ENCODE measurements at places on chromosomes 12 and 14.

DNA sequence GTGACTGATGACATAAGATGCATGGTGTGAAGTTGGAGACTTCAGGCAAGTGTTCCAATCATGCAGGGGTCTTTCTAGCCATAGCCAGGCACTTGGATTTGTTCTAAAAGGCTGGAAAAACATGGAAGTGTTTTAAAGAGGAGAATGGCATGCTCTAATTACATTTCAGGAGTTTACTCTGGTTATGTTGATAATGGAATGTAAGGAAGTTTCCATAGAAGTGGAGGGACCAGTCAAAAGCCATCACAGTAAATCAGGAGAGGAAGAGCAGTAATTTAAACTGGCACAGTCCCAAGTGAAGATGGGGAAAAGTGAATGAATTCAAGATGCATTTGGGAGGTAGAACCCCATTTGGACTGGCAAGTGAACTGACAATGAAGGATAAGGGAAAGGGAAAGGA, 13.9 kb upstream of the FRS2 start:
- no peak for DNase-seq

GRCh38 chr12:78376257-78376656, 488.3 kb upstream of the SYT1 start:
- no peak for DNase-seq

GRCh38 chr12:63849106-63849620, 4.7 kb downstream of the SRGAP1 start:
- DNase-seq, result no peak

GRCh38 chr12:1573960-1574864, 20.2 kb downstream of the FBXL14 start:
- no peak for DNase-seq

- DNase-seq, result no peak
Observed at GRCh38 chr14:92984896-92985295, 61.9 kb downstream of the CHGA start.

DNA sequence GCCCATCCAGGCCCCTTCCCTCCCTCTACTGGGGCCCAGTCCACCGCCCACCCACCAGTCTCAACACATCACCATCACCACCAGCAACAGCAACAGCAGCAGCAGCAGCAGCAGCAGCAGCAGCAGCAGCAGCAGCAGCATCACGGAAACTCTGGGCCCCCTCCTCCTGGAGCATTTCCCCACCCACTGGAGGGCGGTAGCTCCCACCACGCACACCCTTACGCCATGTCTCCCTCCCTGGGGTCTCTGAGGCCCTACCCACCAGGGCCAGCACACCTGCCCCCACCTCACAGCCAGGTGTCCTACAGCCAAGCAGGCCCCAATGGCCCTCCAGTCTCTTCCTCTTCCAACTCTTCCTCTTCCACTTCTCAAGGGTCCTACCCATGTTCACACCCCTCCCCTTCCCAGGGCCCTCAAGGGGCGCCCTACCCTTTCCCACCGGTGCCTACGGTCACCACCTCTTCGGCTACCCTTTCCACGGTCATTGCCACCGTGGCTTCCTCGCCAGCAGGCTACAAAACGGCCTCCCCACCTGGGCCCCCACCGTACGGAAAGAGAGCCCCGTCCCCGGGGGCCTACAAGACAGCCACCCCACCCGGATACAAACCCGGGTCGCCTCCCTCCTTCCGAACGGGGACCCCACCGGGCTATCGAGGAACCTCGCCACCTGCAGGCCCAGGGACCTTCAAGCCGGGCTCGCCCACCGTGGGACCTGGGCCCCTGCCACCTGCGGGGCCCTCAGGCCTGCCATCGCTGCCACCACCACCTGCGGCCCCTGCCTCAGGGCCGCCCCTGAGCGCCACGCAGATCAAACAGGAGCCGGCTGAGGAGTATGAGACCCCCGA, 6.8 kb upstream of the RNU7-1 start:
- DNase-seq, result no peak

GRCh38 chr12:101995684-101996083, 66.1 kb downstream of the WASHC3 start:
- DNase-seq, result no peak

- no peak for DNase-seq
Observed at GRCh38 chr14:42715316-42715715, 1108.6 kb downstream of the LRFN5 start.

DNA sequence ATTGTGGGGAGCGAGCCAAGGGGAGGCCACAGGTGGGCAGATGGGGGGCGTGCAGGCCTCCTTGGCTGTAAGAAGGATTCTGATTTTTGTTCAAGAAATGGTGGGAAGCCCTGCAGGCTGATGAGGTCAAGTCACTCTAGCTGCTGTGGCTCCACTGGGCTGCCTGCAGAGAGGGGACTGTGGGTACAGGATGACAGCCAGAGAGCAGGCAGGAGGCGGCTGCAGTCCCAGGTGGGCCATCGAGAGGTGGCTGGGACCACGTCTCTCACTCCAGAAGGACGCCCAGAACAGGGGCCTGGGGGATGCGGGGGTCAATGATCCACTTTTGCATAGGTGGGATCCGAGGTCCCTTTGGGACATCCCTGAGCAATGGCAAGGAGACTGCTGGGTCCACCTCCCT, 9.1 kb downstream of the NCOR2 start:
- DNase-seq, result no peak

GRCh38 chr14:88305528-88306322, 17.3 kb downstream of the KCNK10 start:
- DNase-seq, result no peak

DNA sequence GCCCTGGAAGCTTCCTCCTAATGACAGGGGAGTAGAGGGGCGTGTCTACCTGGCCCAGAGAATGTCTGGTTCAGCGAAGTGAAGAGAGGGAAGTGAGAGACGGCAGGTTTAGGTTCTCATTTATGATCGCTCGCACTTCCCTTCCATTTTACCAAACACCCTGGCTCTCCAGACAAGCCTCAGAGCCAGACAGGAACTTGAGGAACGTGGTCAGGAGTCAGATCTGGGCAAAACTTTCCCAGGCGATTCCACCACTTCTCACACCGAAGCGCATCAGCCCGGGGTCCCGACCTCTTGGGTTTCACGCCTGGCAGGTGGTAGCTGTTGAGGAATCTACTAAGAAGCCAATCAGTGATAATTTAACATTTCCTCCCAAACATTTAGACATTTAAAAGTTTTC, 21.3 kb downstream of the ACTN1 start:
- no peak for DNase-seq

DNA sequence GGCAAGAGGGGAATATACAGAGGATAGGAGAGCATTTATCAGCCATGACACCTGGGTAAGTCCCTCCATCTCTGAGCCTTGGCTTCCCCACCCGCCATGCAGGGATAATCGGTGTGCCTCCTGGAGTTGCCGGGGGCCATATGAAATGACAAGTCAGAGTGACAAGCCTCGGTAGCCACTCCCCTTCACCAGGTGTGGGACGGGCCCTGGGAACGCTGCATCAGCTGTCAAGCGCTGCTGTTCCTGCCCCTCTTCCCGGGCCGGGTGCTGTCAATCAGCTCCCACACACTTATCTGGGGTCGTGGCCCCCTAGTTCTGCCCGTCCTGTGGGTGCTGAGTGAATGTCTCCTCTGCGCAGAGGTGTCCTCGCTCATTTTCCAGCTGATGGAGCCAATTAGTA, 57.2 kb downstream of the MVK start:
- no peak for DNase-seq

DNA sequence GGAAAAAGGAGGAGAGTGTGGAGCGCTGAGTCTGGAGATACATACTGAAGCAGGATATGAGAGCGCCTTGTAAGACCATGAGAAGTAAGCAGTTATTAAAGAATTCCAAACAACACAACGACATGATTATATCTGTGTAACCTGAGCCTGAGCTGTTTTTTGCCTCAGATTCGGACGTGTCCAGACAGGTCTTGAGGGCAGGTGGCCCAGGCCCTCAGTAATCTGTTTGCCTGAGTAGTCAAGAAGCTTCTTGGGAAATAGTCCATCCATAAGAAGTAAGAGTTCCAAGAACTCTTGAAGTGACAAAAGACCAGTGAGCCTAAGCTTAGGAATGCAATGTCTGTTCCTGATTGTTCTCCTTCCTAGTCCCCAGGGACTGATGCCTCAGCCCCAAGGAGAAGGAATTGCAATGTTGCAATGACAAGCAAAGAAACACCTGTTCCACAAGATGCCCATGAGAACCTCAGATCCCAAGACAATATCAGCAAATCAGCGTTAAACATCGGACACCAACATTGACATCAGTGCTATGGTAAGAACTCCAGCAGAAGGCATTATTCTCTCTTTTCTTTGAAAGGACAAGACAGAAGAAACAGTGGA, 34.7 kb upstream of the ADAMTS20 start:
- DNase-seq, result no peak

GRCh38 chr14:90088176-90088575, 26.4 kb downstream of the KCNK13 start:
- DNase-seq, result no peak

DNA sequence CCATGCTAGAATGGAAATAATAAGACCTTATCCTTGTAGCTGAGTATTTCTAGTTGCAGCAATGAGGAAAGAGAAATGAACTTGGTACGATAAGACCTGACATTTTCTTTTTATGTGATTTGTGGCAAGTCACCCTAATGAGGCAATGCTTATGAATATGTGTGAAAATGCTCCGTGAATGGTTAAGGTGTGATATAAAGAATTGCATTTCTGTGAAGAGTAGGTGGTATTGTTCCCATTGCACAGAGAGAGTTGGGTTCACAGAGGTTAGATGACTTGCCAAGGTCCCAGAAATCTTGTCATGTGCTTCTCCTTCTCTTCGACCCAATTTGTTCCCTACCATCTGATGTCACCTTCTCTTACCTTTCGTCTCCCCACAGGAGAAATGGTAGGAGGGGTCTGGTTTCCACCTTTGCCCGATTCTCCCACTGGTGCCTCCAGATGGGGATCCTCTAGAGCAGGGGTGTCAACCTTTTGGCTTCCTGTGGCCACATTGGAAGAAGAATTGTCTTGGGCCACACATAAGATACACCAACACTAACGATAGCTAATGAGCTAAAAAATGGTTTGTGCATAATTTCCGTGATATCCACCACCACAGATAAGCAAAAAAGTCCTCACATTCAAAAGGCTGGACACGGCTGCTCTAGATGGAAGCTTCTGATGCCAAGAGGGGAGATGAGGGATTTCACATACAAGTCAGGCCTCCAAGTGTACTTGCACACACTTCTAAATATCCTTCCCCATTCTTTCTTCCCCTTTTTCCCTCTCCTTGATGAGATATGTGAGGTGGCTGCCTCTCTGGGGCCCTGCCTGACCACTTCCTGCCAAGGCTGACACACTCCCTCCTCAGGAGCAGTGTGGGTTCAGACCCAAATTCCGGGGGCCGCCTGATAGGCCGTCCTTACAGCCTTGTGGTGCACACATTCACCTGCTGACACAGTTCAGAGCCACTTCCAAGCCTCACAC, 96.1 kb downstream of the PLXNC1 start:
- no peak for DNase-seq

DNA sequence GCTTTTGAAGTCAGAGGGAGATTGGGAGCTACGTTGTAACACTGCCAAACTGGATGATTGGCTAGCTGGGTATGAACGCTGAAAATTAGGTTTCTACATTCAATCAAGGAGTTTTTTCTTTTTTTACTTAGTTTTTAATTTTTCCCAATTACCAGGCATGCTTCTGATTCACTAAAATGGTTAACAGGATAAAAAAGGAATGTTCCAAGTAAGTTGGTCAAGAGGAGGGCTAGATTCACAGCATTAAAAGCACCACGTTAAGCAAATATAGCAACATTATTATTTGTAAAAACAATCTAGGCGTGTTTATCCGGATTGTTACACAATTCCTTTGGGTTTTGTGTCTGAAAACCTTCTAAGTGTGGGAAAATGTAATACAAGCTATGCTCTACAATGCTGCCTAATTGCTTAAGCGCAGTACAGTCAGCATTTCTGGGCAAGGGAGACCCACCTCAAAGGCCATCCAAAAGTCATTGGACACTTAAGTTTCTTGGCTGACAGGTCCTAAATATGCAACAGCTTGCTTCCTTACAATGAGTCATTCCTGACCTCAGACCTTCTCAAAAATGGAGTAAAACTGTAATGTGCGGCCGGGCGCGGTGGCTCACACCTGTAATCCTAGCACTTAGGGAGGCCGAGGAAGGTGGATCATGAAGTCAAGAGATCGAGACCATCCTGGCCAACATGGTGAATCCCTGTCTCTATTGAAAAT, 1.2 kb downstream of the RPLP0 start:
- DNase-seq, result no peak

- no peak for DNase-seq
Observed at GRCh38 chr12:40775661-40776060, 83.4 kb downstream of the CNTN1 start.

GRCh38 chr12:102376781-102377180, 103.6 kb downstream of the IGF1 start:
- DNase-seq, result no peak

GRCh38 chr12:6301721-6302120, 8.8 kb upstream of the PLEKHG6 start:
- no peak for DNase-seq

- DNase-seq, result no peak
Observed at GRCh38 chr14:89563471-89563870, 146.4 kb upstream of the FOXN3 start.

DNA sequence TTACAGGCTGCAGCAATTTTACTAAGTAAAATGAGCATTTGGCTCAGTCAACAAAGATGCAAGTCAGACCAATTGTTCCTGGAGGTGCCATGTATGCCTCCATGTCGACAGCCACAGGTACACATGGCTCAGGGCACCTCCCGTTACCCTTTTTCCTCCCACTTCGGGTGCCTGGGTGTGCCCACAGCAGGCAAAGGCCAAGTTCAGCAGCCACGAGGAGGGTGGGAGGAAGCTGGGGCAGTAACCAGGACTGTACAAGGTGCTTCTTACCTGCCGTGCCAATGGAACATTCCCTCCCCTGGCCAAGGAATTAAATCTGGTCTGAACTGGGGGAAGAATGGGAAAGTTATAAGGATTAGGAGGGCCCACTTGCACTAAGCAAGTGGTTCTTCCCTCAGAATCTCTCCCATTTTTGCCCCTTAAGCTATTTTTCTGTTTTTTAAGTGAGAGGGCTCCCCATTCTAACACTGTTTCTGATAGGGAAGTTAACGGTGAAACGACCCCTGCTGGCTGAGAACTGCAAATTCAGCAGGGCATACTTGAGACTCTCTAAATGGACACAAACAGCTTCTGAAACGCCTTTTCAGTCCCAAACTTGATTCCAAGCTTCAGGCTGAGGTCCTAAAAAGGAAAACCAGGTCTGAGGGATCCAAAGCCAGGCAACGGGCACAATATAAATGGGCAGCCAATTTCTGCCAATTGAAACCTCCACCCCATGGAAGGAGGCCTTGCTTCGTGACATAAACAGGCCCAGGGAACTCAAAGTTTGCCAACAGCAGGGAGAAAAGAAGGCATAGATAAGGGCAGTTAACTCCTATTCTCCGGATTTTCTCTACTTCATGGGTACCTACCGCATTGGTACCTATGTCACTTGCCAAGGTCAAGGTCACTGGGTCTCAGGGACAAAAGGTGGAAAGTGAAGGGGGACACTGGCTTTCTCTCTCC, 24.8 kb downstream of the CLECL1 start:
- peak; percentile 46 for DNase-seq

- DNase-seq, result peak; percentile 35
Observed at GRCh38 chr14:21104448-21105060, 3.7 kb downstream of the TMEM253 start.

GRCh38 chr14:37650356-37651037, 55.1 kb downstream of the TTC6 start:
- no peak for DNase-seq

All from T-helper 17 cell (primary cell).